ENCODE measurements at places on chromosomes 6 and 20.
A peak's percentile ranks its signal among the peaks of the same experiment; 100 is the strongest.

GRCh38 chr6:159481897-159482296, 211.1 kb downstream of the SOD2 start:
- DNase-seq, result no peak

GRCh38 chr6:90900034-90900433, 313.2 kb upstream of the MAP3K7 start:
- no peak for DNase-seq

DNA sequence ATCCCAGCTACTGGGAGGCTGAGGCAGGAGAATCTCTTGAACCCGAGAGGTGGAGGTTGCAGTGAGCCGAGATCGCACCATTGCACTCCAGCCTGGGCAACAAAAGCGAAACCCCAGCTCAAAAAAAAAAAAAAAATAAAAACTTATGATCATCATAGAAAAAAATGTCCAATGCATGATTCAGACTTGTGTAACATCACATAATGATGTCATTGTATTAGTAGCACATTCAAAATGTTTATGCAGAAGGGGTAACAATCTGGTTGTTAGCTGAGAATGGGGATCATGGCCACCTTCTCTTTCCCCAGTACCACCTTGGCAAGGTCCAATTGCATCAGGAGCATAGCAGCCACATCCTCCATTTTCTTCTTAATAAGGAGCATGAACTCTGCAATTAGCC, 137.6 kb upstream of the MARCKS start:
- DNase-seq, result no peak

- no peak for DNase-seq
Observed at GRCh38 chr20:38633577-38634093, 32.0 kb downstream of the ARHGAP40 start.

- no peak for DNase-seq
Observed at GRCh38 chr20:32110173-32110704, 725 bp downstream of the TM9SF4 start.

DNA sequence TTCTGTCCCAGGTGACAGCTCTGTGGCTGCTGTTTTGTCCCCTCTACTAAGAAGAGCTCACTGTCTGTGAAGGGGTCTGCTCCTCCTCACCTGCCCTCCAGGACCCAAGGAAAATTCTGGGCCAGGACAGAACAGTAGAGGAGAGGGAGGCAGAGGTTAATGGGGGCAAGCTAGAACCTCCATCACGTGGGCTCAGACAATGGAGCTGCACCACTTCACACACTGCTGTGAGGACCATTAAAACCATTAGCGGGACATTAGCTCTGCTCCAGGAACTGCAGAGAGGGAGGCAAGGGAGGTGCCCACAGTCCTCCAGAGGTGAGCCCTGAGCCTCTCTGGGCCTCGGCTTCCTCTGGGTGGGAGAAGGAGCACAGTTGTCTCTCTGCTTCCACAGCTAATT, 78.4 kb downstream of the NOL4L start:
- no peak for DNase-seq

DNA sequence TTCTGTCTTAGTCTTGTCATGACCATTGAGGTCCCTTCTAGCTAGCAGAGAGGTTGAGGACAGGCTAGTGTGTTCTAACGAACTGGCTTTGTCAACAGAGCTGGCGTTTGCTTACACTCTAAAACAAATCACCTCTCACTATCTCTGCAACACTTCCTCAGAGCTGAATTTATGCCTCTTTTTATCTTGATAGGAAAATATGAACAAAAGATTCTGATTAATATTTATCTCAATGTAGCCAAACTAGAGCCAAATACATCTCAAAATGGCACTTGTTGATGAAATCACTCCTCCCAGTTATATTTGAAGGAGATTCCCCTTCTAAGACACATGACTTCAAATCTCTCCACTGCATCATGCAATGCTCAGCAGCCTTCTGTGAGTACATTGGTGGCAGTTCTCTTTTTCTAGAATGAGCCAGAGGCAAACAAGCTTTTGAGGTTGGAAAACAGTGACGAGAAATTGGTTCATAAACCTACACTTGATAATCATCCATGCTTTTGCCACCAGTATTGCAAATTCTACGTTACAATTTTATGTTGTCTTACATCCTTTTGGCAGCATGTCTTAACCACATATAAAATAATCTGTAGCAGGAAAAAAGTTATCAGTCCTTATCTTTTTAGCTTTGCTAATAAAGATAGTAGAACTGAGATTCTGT, 615.7 kb upstream of the CITED2 start:
- DNase-seq, result no peak

GRCh38 chr6:93746892-93747291, 327.5 kb upstream of the EPHA7 start:
- DNase-seq, result no peak

DNA sequence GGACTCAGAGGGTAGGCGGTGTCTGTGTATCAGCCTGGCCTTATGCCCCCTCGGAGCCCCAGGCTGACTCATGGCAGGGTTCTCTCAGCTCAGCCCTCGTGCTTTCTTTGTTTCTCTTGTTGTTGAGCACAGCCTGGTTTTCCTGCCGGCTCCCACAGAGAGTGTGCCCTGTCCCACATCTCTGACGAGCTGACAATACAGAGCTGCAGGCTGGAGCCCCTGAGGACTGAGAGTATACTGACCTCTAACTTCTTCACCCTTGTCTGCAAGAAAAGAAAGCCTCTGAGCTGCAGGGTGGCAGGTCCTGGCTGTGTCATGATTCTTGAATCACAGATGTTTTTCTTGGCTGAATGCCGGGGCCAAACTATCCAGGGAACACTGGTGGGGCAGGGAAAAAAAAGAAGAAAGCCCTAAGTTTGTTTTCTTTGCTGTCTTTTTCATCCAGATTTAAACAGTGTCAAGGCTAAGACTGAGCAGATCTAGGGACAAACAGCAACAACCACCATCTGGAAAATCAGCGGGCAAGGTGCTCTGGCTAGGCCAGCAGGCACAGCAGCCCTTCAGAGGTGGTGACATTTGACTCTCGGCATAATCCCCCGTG, 63.3 kb upstream of the ZNF133 start:
- peak; percentile 75 for DNase-seq

Data from GOT3 (cell line).